ENCODE measurements at places on chromosomes 16 and 17.

- no peak for DNase-seq
These were observed 791 bp upstream of the SUPT4H1 start for GRCh38 chr17:58352596-58353388.

GRCh38 chr17:18158022-18158600 lies 25.5 kb upstream of the ALKBH5 start:
- DNase-seq, result peak; percentile 92

GRCh38 chr17:81429821-81430551 lies 34.7 kb downstream of the BAHCC1 start:
- DNase-seq, result no peak

DNA sequence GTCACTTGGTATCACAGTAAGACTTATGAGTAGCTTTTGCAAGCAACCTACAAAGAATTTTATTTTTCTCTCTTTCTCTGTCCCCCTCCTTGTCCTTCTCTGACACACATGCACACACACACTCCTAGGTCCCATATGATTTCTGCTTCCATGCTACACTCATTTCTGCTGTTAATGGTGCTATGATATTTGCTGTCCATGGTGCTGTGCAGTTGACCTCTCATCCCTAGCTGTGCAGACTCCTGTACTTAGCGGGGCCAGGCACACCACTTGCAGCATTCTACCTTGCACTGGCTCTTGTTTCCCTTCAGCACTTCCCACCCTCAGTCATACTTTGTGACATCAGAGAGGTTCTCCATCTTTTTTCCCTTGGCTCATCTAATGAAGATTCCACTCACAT lies 158.9 kb upstream of the CNTNAP4 start:
- no peak for DNase-seq

DNA sequence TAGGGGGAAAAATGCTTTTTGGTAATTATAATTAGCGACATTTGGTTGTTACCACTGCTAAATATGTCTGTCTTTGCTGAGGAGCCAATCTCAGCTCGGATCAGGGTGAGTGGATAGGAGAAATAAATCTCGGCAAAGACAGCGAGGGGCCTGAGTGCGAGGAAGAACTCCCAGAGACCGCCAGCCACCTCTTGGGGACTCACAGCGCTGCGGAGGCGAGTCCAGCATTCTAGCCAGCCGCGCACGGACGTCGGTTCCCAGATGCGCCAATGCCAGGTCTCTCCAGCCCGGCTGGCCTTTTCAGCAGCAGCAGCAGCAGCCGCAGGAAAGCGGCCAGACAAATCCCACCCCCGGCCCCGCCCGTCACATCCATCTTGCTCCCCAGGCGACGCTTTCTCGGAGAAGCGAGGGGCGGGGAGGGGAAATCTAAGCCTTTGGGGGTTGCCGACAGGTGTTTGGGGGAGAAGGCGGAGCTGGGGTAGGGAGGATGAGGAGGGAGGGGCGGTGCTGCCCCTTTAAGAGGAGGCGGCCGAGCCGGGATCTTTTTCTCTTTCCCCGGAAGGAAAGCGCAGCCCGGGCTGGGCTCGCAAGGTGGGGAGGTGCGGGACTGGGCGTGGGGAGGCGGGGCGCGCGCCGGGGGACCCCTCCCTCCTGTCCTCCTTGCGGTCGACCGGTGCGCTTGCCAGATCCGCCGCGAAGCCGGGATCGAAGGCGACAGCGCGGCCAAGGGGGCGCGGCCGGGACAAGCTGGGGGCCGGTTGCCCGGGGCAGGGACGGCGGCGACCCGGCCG lies at the start of gene ITGA3:
Gene ITGA3 (plus strand): TSS at position 685 of the 791 bp plus-strand sequence. CDS start 330 bp downstream, outside the sequence.
- DNase-seq, result peak; percentile 24

DNA sequence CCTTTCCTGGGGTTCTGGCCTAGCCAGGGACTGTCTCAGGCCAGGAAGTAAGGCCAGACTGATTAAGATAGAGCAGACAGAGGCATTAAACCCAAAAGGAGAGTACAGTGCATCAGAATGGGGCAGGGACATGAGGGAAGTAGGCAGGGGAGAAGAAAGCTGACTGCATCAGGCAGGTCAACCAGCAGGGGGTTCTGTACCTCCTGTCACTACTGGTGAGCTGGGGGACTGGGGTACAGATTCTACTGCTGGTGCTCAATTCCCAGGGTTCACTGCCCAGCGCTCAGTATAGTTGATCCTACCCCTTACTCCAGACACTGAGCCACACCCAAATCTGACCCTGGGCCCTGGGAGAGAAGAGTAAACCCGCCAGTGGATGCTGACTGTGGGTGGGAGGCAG lies 12.9 kb upstream of the MTMR4 start:
- no peak for DNase-seq

DNA sequence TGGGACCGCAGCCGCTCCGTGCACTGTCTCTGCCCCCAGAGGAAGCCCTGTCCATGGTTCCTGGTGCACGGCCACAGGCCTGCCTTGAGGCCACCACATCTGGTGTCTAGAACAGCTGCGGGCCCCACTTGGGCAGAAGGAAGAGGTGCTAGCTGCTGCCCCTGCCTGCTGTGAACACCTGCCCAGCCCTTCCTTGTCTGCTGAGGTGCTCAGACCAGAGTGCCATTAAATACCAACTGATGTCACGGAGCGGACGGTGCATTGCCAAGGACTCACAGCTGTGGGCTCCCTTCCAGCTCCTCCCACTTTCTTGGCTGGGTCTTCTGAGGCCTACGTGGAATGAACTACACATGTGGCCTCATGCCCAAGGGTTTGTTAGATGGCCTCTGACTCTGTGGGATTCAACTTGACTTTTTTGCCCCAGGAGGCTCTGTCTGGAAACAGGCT lies 146.1 kb downstream of the RAB11FIP4 start:
- DNase-seq, result no peak

- no peak for DNase-seq
These were observed 20.0 kb upstream of the SLC35G3 start for GRCh38 chr17:35214192-35214591.

DNA sequence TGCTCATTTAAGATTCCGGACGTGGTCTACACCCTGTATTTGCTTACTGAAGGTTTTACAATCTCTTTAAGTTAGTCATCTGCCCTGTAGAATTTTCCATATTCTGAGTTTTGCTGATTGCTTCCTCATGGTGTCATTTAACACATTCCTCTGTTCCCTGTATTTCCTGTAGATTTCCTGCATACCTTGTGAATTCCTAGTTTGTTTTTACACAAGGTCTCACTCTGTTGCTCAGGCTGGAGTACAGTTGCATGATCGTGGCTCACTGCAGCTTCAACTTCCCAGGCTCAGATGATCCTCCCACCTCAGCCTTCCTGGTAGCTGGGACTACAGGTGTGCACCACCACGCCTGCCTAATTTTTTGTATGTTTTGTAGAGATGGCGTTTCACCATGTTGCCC lies 66.8 kb downstream of the CMIP start:
- DNase-seq, result no peak

- DNase-seq, result no peak
These were observed 1.2 kb upstream of the BCO1 start for GRCh38 chr16:81237282-81237681.

DNA sequence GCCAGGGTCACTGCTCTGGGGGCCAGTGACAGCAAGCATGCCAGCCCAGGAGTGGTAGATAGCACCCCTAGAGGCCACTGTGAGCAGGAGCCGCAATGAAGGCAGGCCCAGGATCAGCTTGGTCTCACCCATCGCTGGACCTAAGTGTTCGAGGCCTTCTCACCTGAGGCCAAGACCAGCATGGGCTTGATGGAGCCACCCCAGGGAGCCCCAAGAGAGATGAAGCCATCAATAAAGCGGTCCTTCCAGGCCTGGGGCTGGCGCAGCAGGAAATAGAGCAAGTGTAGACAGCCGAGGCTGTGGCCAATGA lies 1.8 kb downstream of the LCAT start:
- DNase-seq, result no peak

- no peak for DNase-seq
These were observed 10.0 kb downstream of the NLE1 start for GRCh38 chr17:35132099-35132498.

- no peak for DNase-seq
These were observed 67.9 kb downstream of the PCTP start for GRCh38 chr17:55818451-55819375.

DNA sequence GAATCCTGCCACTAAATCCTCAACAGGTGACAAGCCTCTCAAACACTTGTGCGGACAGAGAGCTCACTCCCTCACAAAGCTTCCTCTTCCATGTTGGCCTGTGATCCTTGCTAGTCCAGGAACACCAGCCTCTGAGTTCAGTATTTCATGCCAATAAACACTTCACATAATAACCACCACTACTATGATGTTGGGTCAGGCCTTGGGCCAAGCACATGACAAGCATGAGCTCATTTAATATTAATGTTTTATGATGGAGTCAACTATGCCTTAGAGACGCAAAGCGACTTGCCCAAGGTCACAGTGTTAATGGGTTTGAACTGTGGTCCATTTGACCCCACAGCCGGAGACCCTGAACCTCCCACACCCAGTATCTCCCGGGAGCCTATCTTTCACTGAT lies 129.1 kb downstream of the GAS7 start:
- no peak for DNase-seq

GRCh38 chr17:59785091-59785799 lies 77.8 kb downstream of the VMP1 start:
- DNase-seq, result no peak

- DNase-seq, result no peak
These were observed 2.9 kb downstream of the SPATA32 start for GRCh38 chr17:45258981-45259380.

- DNase-seq, result no peak
These were observed 22.4 kb upstream of the MNT start for GRCh38 chr17:2423271-2423670.

GRCh38 chr16:80587071-80587470 lies 46.3 kb downstream of the DYNLRB2 start:
- no peak for DNase-seq

DNA sequence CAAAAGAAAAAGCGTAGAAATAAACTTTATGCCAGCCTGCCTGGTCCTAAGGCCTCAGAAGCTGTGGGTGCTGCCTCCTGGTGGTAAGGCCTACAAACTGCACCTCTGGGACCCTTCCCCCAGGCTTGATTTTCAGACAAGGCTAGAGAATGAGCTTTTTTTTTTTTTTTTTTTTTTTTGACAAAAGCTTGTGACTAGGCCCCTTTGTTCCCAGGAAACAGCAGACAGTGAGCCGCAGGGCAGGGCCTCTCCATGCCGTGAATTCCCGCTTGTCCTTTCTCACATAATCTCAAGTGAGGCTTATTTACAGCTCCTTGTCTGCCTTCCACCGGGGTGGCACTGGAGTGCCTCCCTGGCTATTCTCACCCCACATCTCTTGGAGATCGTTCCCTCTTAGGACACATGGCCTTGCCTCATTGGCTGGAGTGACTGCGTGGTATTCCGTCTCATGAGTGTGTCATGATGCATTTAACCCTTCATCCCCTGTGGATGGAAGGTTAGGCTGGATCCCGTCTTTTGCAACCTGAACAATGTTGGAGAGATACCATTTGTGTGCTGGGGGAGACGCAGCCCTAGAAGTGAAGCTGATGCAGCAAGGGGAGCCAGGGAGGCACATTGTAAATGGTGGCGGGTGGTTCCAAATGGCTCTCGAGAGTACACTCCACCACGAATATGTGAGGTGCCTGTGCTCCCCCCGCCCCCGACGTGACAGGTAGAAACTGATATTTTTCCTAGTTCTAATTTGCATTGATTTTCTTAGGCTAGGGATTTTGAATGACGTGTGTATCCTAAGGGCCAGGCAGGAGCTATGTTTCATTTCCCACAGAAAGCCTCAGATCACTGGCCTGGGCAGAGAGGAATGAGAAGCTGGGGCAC lies 49.6 kb downstream of the USP22 start:
- peak; percentile 30 for DNase-seq

- no peak for DNase-seq
These were observed 2.4 kb upstream of the CD300LF start for GRCh38 chr17:74715144-74715543.

GRCh38 chr17:21679256-21680146 lies 12.8 kb upstream of the KCNJ18 start:
- no peak for DNase-seq

DNA sequence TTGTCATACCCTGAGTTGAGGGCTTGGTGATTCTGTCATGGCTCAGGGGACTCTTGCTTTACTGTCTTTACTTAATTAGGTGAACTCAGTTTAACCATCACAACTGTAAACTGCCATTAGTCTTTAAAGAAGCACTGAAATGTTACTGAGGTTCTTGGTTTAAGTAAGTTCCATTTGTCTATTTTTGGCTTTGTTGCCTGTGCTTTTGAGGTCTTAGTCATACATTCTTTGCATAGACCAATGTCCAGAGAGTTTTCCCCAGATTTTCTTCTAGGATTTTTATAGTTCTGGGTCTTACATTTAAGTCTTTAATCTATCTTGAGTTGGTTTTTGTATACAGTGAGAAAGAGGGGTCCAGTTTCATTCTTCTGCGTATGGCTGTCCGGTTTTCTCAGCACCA lies 137.5 kb downstream of the SOCS1 start:
- DNase-seq, result no peak

- DNase-seq, result no peak
These were observed 13.5 kb upstream of the INPP5K start for GRCh38 chr17:1529863-1530262.

DNA sequence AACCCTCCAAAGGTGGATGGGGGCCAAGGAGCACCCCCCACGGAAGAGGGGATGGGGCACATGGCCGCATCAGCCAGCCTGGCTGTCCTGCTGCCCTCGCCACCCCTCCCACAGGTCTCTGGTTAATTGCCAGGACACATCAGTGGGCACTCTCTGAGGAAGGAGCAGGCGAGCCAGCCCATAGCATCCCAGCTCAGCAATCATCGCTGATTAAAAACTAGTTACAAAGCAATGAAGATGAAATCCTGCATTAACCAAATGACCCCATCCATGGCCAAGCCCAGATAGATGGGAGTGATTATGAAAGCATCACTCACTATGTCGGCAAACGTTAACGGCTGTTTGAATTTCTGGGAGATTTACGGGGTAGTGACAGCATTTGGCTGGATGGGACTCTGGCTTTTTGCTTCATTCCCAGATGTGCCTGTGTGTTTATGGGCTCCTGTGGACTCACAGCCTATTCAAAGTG lies 45.3 kb downstream of the CCDC182 start:
- DNase-seq, result no peak

DNA sequence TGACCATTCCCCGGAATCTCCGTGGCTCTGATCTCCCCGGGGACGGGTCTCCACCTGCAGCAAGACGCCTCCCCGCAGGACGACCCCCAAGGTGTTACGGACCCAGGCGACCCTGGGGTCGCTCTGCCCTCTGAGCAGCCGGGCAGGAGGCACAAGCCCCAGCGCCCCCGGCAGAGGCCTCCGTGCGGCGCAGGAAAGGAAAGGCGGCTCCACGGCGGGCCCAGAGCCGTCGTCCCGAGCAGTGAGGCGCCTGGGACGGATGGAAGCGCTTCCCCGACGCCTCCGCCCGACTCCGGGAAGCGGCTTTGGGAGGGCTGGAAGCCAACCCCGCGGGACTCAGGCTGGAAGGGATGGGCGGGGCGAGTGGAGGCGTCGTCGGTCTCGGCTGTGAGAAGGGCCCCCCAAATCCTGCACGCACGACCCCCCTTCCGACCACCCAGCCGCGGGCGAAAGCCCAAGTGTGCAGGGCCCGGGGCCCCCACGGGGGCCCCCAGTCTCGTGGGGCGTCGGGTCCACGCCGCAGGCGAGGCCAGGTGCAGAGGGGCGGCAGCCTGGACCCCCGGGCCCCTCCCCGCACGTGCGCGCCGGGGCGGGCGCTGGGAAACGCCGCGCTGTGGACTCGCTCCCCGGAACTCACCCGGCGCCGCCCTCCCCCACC lies 32.7 kb upstream of the RPH3AL start:
- DNase-seq, result no peak

Measured in stimulated activated CD8-positive, alpha-beta memory T cell treated with anti-CD3 and anti-CD28 coated beads, Interleukin-7, amount 100 ng/mL, for 24 hours (primary cell).